ENCODE measurements at places on chromosomes 2 and 18. TPM values are rescaled to one million over a fixed set of nuclear protein-coding genes. Genes with fewer than 3 reads are reported as not detected.

GRCh38 chr18:62186499-62186773 is 420 bp downstream of the PIGN start:
- no peak for DNase-seq
- H3K27me3 ChIP-seq, result no peaks in the 10 kb centered on the region
- H3K4me1 ChIP-seq, result peaks cover 8% of the 10 kb centered on the region
- H3K27ac ChIP-seq, result peak overlapping the region; percentile 80
- peak overlapping the region; percentile 55 for H3K4me3 ChIP-seq

The GPR17 gene
- not detected for total RNA-seq

- no peak for DNase-seq
- H3K4me1 ChIP-seq, result no peaks in the 10 kb centered on the region
- H3K27me3 ChIP-seq, result no peaks in the 10 kb centered on the region
These were observed 12.5 kb downstream of the BOK start for GRCh38 chr2:241570961-241571581.

GRCh38 chr2:229240984-229241491 is 30.0 kb downstream of the PID1 start:
- H3K4me3 ChIP-seq, result no peak overlapping the region
- no peak overlapping the region for H3K27ac ChIP-seq
- no peaks in the 10 kb centered on the region for H3K36me3 ChIP-seq
- H3K27me3 ChIP-seq, result no peaks in the 10 kb centered on the region
- no peak for DNase-seq

DNA sequence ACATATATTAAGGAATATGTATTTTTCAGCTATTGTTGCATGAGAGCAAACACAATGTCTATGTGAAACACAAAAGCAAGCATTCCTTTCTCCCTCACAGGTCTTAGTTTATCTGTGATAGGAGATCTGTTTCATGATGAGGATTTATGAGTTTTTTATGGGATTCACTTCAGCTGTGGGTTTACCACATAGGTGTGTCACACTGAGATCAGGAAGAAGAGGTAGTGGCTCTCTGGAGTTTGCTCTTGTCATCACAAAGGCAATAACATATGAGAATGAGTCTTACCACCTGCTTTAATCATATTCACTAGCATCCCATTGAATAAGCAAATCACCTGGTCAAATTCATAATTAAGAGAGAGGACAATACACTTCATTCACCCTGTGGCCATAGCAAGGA is 960.3 kb upstream of the SLC39A10 start:
- no peak overlapping the region for H3K27ac ChIP-seq
- DNase-seq, result no peak
- H3K36me3 ChIP-seq, result no peaks in the 10 kb centered on the region
- no peak overlapping the region for H3K4me3 ChIP-seq
- no peaks in the 10 kb centered on the region for H3K27me3 ChIP-seq

DNA sequence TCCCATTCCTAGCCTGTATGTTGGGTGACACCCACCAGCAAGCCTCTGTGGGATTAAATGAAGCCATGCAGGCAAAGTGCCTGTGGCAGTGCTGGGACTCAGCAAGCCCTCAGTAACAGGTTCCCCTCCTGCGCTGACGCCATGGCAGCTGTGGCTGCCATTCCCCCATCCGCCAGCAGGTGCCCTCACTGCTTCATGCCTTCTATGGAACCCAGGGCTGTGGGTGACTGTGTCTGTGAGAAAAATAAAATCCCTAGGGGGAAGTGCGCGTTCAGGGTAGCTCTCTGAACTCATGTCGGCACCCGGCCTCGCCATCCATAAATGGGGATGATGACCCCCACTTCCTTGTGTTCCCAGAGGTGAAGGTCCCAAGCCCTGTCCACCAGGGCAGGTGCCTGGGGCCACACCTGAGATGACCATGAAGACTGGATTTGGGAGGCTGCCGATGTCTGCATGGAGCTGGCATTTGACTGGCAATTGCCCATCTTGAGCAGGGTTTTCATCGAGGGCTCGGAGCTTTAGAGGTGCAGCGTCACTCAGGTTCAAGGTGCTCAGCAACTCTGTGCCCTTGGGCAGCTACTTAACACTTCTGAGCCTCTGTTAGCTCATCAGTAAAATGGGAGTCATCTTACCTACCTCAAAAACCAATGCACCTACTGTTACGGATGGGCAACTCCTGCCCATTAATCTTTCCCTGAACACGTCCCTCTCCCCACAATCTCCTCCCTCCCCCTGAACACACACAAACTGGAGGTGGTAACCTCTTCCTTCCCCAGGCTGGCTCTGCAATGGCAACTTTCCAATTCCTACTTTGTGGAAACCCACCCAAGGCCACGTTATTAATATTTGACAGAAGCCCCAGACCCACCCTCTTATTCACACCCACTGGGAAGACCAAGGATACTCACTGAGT is 2.9 kb upstream of the MAL start:
- H3K4me3 ChIP-seq, result no peak overlapping the region
- H3K36me3 ChIP-seq, result no peaks in the 10 kb centered on the region
- no peak overlapping the region for H3K27ac ChIP-seq
- DNase-seq, result peak; percentile 88
- no peaks in the 10 kb centered on the region for H3K4me1 ChIP-seq

- no peak overlapping the region for H3K27ac ChIP-seq
- no peaks in the 10 kb centered on the region for H3K4me1 ChIP-seq
- H3K27me3 ChIP-seq, result no peaks in the 10 kb centered on the region
- H3K36me3 ChIP-seq, result no peaks in the 10 kb centered on the region
These were observed 1490.2 kb upstream of the SLC39A10 start for GRCh38 chr2:194166818-194167217.

The TLX2 gene
- not detected for total RNA-seq

- no peaks in the 10 kb centered on the region for H3K27me3 ChIP-seq
- no peak for DNase-seq
- no peak overlapping the region for H3K4me3 ChIP-seq
- H3K36me3 ChIP-seq, result no peaks in the 10 kb centered on the region
These were observed 8.8 kb downstream of the VIL1 start for GRCh38 chr2:218427741-218428140.
